IMR-90 (cell line): ENCODE measurements at places on chromosomes 7 and 10.
A peak's percentile ranks its signal among the peaks of the same experiment; 100 is the strongest.

DNA sequence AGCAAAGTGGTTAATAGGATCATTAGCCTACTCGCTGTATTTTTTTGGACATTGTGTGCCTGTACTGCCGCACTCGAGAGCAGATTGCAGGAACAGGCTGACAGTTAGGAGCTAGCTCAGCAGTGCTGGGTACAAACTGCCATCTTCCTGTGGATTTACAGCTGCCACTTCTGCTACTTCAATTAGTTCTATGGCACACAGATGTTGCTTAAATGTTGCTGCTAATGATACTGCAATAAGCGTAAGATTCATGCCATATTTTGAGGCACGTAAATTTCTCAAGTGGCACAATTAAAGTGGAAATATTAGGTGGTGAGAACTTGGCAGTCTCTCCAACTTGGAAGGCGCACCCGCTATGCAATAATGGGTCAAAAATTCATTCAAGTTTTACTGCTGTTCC, 171.9 kb downstream of the EBF3 start:
- no peak for DNase-seq

DNA sequence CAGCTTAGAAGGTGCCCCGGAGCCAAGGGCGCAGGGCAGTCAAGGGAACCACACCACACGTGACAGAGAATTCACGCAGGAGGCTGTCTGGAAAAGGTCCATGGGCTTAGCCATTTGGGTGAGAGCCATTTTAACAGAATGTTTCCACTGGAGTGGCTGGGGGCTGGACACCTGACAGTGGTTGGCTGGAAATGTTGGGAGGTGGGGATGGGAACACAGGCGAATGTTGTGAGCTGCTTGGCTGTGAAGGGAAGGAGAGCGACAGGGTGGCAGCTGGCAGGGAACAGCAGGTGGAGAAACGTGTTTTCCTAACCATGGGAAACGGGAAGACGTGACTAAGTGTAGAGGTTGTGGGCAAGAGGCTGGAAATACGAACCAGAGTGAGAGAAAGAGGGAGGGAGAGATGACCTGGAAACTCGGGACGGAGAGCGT, 100.5 kb upstream of the ZNF32 start:
- no peak for DNase-seq

DNA sequence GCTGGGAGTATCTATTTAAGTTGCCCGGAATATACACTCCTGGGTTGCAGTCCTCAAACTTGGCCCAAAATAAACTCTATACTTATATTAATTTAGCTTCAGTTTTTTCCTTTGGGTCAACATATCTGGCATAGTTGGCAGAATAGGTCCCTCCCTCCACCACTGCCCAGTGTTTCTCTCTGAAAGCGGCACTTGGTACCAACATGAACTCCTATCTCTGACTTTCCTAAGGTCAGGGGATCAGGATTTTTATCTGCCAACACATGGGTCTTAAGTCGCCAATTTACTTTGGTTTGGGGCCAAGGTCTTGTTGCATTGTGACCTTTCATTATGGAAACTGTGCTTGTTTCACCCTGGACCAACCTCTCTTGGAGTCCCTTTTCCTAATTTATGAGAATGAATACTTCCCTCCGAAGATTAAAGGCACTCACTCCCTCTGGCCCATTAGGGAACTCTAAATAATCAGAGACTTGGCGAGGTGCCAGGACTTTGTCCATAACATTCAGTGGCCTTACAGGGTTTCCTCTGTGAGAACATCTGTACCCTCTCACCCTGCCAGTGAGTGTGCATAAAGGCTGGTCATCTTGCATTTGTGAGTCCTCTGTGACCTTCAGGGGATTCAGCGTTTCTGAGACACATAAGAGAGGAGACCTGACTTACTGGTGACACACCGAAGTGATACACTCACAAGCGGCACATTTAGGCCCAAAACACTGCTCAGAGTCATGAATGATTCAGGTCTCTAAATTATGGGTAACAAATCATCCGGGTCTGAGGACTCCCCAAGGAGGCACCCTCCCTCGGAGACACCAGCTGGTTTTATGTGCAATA, 19.7 kb upstream of the FKBP9 start:
- peak; percentile 61 for DNase-seq

- DNase-seq = no peak
Measured at GRCh38 chr7:12714379-12714737, 26.9 kb downstream of the ARL4A start.

DNA sequence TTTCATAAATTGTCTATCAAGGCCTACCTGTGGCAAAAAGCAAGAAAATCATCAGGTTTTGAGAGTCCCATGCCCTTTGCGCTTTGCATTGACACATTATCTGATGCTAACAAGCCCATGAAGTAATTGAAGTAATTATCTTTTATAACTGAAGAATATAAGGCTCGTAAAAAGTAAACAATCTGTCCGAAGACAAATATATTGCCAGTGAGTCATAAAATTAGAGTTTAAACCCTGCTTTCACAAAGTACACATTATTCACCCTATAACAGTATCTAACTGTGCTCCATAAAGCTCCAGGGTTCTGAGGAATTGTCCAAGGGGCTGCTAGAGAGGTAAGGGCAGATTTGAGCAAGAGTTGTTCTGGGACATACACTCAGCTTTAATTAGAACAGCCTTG, 102.3 kb upstream of the PPP1R3A start:
- peak; percentile 7 for DNase-seq

GRCh38 chr10:132946-133898, 2.0 kb upstream of the ZMYND11 start:
- DNase-seq = peak; percentile 74

- DNase-seq = peak; percentile 84
Measured at GRCh38 chr10:112951359-112952281, 1.6 kb downstream of the TCF7L2 start.

DNA sequence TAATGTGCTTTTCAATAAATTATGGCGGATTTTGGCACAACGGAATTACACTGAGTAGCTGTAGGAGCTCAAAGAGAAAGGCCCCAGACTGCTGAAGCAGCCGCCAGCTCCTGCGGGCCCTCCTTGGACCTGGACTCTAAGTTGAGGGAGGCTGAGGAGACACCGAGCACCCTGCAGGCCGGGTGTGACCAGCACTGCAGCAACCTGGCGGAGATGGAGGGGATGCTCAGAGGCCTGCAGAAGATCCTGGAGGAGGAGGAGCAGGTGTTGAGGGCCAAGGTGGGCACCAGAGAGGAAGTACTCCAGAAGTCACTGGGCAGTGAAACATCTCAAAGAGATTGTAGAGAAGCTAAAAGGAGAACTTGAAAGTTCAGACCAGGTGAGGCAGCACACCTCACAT, 33.0 kb upstream of the POM121L12 start:
- DNase-seq = no peak

DNA sequence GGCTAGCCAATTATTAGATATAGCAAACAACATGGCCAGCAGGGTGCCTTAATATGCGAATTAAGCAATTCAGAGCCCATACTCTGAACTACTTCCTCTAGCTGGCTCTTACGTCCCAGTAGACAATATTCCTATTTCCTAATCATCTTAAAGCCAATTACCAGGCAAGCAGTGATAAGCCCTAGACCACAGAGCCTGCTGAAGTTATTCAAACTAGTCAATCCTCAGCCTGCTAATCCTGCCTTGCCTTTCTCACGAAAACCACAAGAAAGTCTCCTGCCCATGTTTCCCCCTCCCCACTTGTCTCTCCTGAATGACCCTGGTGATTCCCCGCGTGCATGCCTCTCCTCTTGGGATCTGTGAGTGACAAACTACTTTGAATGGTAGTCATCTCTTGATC, 86.8 kb upstream of the CACNA2D1 start:
- DNase-seq = no peak

DNA sequence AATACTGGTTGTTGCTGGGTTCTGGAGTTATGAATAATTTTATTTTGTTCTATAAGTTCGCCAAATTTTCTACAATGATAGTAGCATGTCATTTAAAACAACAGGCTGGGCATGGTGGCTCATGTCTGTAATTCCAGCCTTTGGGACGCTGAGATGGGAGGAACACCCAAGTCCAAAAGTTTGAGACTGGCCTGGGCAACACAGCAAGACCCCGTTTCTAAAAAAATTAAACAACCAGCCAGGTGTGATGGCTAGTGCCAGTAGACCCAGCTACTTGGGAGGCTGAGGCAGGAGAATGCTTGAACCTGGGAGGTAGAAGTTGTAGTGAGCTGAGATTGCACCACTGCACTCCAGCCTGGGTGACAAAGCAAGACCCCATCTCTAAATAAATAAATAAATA, 347.7 kb downstream of the PARD3 start:
- no peak for DNase-seq

DNA sequence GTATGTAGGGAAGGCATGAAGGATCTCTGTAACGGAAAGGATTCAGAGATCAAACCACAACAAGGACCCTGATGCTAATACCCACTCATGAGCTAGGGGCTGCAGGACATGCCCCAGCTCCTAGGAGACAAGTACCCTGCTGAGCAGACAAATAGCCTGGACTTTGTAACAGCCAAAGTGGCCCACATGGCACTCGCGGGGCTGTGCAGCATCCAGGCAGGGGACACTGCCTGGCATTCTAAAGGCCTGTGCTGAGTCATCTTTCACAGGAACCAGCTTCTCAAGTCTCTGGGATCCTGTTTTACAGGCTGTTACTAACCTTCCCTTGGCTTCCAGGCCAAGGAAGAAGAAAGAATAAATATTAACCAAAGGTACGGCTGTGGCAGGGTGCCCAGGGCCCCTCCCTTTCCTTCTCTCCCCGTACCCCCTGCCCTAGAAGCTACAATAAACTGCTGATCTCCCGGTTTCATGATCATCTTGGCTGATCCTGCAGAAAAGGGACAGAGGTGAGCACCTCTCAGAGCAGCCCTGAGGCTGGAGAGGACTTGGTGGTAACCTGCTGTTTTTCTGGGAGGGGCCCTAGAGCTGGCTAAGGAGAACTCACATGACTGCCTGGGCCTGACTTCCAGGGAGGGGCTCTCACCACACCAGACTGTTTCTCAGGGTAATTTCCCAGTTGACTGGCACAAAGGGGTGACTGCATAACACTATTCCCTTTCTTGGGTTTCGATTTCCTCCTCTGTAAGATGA, 4.2 kb upstream of the RPEL1 start:
- DNase-seq = peak; percentile 50

DNA sequence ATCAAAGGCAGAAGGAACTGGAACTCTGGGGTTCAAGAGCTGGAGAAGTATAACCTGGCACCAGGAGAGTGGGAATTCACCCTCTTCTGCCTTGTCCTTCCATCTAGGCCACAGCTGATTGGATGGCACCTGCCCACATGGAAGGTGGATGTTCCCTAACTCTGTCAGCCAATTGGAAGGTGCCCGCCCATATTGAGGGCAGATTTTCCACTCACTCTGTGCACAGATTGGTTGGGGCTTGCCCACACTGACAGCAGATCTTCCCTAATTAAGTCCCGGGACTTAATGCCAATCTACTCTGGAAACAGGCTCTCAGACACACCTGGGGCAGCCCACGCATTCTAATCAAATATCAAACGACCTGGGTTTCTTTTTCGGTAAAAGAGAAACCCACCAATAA, 1142.3 kb upstream of the CELF2 start:
- DNase-seq = no peak

- DNase-seq = peak; percentile 6
Measured at GRCh38 chr7:48424731-48425130, 253.5 kb downstream of the ABCA13 start.

DNA sequence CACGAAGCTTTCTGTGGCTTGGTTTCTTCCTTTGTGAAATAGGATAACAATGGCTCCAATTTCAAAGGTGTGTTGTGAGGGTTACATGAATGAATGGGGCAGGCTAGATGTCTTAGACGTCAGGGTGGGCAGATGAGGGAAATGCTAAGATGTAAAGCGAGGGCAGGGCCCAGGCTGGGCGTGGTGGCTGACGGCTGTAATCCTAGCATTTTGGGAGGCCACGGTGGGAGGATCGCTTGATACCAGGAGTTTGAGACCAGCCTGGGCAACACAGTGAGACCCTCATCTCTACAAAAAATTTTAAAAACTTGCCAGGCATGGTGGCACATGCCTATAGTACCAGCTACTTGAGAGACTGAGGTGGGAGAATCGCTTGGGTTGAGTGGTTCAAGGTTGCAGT, 607.7 kb upstream of the FOXK1 start:
- no peak for DNase-seq

DNA sequence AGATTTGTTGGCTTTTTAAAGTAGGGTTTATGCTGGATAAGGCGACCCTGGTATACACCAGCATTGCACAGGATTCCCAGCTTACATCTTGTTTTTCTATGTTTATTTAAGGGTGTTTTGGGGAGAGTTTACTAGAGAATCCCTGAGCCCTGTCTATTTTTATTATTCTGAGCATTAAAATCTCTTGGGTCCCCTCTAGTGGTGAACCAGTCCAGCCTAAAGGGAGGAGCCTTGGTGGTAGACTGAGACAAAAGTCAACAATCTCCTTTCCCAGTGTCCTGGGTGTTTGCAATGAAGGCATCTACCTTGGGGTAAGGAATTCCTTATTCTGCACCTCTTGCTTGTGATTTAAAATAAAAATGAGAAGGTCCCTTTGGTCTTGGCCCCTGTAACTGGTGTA, 38.2 kb downstream of the ANTXRL start:
- DNase-seq = peak; percentile 14

DNA sequence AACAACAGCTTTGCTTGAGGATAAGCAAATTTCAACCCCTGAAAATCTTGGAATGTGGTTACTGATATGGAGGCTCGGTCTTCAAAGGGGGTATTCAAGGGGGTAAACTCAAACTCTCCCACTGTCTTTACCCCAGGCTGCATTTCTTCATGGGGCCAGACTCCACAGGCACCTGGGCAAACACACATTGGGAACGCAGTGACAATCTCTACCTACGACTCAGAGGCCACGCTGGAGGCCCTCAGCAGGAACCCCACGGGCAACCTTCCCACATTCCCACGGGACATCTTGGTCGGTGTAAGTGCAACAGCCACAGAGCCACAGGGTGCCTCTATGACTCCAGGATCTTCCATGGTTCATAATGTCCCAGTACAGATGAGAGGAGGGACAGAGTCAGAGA, 2.2 kb upstream of the INSIG1 start:
- DNase-seq = no peak

DNA sequence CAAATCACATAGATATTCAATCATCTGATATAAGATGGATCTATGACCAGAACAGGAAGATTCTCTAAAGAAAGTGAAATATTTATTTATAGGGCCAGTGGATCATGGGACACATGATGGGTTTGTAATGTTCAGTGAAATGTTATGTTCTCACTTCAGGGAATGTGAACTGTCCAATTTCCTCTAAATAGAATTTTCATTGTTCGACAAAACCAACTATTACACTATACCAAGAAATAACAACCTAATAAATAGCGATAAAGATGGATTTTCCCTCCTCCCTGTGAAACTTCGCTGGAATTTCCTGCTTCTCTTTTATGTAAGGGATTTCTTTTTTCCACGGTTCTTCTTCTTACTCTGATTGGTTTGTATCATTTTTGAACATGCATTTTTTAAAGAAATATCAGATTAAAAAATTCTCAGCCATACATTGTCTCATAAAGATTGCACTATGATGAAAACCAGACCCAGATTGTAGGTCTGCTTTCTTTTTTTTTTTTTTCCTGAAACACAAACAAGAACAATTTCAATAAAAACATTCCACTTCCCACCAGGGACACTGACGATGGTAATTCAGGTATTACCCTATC, 139.8 kb upstream of the ZEB1 start:
- no peak for DNase-seq
